Retina (tissue), 1 donor: ENCODE measurements at places on chromosomes 12 and 14.

- no peak for DNase-seq
Measured at GRCh38 chr12:26198742-26199141, 3.4 kb downstream of the SSPN start.

DNA sequence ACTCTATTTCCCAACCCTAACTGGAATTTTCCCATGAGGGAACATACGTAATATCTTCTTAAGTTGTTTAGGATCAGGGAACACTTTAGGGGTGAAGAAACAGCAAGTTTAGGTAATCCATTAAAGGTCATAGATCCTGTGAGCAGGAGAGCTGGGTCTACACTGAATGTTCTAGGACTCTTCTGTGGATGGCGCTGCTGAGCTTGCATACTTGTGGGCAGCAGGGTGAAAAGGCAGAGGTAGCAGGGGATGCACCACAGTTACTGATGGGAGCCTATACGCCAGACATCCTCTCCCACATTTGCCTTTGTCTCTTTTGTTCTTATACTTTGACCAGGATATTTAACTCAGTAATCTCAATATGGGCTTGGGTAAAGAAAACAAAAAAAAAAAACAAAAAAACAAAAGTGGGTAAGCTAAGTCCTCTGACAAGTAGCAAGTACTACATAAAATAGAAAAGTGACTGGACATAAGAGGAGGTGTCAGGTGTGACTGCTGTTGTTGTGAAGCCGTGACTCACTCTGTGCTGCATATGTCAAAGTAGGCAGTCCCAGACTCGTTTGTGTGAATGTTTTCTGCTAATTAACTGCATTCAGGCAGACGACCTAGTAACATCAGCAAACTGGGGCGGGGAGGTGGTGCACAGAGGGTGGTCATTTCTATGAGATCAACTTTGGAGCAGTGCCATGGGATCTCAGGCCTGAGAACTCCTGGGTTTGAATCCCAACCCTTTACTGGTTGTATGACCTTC is 31.6 kb downstream of the NEUROD4 start:
- DNase-seq, result no peak

GRCh38 chr12:130669797-130670196 is 46.3 kb downstream of the RIMBP2 start:
- DNase-seq, result no peak

DNA sequence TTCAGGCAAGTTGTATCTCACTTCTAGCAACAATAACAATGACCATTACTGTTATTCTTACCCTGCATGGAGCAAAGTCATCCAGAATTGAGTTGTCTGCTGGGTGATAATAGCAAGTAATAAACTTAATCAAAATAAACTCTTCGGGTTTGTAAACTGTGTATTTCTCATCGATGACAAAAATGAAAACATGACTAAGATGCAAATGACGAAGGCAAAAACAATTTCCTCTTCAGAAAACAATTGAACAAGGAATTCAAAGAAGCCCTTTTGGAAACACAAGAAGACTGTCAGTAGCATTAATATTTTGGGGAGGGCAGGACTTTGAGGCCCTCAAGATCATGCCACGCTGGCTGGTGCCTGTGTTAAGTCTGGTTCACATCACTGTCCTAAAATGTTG is 232.0 kb downstream of the BTG1 start:
- no peak for DNase-seq

DNA sequence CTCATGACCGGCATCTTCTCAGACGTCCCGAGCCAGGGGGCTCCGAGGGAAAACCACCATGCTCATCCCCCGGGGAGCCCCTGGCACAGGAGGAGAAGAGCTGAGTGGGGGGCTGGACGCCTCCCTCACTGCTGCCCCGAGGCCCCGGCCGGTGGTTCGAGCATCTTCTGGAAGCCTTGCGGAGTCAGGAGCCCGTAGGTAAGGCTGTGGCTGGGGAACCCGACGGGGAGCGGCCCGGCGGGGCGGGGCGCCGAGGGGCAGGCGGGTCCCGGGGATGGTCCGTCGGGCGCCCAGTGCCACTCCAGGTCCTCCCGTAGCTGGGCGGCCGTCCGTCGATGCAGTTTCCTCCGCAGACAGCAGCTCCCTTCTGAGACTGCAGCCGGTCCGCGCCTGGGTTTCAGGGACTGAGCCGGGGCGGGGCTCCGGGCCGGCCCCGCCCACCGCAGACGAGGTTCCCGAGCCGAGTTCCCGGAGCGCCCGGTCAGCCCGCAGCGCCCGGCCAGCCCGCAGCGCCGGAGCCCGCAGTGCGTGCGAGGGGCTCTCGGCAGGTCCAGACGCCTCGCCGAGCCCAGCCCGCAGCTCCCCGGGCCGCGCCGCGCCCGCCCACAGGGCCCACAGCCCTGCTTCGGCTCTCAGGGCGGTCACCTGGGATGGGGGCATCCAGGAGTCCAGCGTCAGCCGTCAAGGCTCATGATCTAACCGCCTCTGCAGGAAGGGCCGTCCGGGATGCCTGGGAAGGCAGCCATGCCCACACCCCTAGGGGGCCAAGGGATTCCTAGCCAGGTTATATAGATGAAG is at the start of gene PGF:
Gene PGF (minus strand): TSS at position 369 of the 798 bp plus-strand sequence. CDS start 355 bp downstream, at position 14.
- peak; percentile 68 for DNase-seq

DNA sequence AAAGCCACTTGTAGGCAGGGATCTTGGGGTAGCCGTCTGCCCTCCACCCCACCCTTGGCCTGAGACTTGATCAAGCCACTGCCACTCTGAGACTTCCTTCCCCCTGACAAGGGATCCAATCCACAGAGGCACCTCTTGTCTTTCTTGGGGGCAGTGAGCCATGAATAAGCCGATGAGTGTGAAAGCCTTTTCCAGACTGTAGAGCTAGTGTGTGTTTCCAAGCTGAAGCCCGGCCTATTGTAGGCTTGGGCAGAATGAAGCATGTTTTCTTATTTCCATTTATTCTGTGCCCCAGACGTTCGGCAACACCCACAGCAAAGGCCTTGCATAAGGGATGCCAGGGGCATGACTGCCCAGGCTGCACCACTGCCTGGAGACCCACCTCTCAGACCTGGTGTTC is 991.6 kb downstream of the BCL11B start:
- DNase-seq, result peak; percentile 55

GRCh38 chr12:93230326-93230720 is 147.4 kb upstream of the NUDT4 start:
- DNase-seq, result no peak

GRCh38 chr12:75954041-75954440 is 77.5 kb downstream of the PHLDA1 start:
- DNase-seq, result no peak

DNA sequence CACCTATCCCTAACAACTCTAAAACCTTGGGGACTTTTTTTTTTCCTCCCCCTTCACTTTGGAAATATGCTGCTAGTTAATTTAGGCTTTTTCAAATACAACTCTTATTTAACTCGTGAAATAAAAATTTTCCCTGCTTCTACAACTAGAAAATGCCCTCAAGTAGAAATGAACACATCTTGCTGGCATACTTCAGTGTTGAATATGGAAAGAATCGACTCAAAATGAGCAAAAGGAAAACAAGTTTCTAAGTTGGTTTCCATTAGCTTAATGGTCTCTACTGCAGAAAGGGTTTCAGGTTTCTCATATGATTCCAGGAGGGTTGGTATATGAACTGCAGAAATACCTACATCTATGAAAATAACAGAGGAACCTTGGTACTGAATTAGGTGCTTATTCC is 118.3 kb upstream of the TMTC1 start:
- no peak for DNase-seq

- no peak for DNase-seq
Measured at GRCh38 chr14:78997811-78998210, 827.6 kb downstream of the NRXN3 start.

GRCh38 chr12:58860788-58861240 is 59.5 kb downstream of the LRIG3 start:
- no peak for DNase-seq

DNA sequence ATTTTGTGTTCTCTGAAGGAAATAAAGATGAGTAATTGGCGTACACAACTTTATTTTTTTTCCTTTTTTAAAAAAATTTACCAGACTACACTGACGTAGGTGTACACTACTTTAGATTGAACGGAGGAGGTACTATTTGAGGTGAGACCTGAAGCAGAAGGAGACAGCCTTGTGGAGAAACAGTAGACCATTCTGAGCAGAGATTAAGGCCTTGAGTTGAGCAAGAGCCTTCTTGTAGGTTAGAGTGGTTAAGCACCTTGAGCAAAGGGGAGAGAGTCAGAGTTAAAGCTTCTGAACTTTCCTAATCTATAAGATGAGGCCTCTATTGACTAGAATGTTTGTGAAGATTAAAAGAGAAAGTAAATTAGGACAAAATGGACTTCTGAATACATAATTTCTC is 2.5 kb downstream of the LEMD3 start:
- DNase-seq, result no peak

- DNase-seq, result no peak
Measured at GRCh38 chr12:120180975-120181374, 13.5 kb downstream of the GCN1 start.

GRCh38 chr14:90523544-90523943 is 126.7 kb downstream of the CALM1 start:
- DNase-seq, result no peak

- no peak for DNase-seq
Measured at GRCh38 chr12:91055976-91056375, 1.8 kb downstream of the KERA start.

GRCh38 chr14:58863661-58864345 is 226.0 kb downstream of the DACT1 start:
- peak; percentile 21 for DNase-seq

DNA sequence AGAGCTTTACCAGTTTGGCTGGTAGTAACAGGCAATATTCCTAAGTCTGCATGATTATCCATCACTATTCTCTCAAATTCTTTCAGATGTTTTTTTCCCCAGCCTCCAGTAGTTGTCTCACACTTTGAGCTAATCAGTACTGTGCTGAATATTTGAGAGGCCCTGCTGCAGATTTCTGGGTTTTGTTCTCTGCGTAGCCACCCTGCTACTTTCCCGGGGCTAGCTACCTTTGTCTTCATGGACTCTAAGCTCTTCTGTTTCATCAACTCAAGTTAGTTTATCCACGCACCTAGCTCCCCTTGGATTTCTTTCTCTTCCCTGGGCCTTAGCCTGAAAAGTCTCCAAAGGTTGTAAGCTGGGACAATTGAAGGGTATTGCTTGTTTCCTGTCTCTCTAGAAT is 73.0 kb downstream of the FUT8 start:
- DNase-seq, result no peak

DNA sequence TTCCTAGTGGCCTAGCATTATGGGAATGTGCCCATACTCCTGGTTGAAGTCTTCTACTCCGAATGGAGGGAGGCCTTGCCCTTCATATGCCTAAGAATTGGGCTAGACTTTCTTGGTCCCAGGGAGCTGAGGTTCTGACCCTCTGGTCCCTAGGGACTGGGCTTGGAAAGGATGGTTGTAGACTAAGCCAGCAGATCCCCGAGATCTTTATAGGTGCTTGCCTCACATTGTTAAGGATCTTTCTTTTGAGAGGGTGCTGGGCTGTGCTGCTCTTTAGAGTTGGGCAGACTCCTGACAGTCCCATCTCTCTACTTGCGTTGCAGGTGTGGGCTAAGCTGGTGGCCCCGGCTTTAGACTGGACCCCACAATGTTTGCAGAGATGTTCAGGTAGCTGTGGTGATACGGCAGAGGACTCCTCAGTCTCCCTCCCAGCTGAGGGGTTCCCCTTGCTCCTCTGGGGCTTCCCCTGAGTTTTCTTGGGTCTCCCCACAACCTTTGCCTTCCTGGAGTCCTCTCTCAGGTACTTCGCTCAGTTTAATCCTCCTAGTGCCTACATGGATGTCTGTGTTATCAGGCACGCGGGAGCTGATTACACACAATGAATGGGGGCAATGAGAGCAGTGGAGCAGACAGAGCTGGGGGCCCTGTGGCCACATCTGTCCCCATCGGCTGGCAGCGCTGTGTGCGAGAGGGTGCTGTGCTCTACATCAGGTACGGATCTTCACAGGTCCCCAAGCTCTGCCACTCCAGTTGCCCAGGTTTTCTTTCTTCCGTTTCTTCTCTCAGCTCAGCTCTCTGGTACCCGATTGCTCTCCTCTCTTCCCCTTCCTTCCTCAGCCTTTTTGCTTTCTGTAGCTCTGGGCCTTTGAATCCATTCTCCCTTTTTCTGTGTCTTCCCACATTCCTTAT is 1.3 kb downstream of the MBD6 start:
- peak; percentile 18 for DNase-seq

GRCh38 chr14:99072956-99073355 is 199.0 kb downstream of the BCL11B start:
- no peak for DNase-seq

DNA sequence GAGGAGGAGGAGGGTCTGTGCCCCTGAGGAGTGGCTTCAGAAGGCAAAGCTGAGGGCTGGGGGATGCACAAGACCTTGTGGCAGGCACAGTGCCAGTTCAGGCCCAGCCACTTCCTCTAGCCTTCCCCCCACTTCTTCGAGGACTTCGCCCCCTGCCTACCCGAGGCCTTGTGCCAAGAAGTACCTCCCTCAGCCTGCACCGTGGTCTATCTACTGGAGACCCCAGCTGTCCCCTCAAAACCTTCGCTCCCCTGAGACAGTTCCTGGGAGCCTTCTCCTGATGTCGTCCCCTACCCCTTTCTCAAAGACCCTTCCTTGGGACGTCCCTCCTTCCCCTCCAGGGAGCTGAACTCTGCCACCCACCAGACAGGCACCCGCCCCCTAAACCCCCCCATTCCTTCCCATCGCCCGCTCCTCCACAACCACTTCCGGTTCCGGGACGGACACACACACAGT is 604 bp downstream of the ZNF384 start:
- no peak for DNase-seq

- DNase-seq, result no peak
Measured at GRCh38 chr14:102538602-102539543, 29.3 kb upstream of the ANKRD9 start.

- no peak for DNase-seq
Measured at GRCh38 chr14:52377940-52378339, 63.8 kb downstream of the PTGER2 start.

DNA sequence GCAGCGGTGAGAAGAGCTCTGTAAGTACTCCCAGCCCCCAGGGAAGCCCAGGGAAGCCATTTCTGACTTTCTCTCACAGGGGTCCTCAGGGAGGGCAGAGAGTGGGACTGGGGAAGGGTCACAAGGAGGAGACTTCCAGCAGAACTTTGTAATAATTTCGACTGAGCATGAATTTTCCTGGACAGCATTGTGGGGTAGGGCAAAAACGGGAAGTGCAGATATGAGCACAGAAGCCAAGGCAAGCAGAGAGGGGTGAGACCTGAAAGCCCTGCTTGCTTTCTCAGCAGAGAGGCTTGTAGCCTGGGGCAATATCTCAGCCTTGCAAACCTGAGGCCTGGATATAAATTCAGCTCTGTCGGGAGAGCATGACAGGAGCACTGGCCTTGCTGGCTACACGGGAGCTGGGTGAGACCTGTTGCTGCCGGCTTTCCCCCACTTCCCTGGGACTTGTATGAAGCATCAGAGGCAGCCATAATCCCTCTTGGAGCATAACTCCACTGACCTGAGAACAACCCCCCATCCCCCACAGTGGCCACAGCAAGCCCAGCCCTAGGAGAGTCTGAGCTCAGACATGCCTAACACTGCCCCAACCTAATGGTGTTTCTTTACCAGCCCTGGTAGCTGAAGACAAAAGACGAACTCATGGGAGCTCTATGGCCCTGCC is 9.8 kb upstream of the IQSEC3 start:
- no peak for DNase-seq

DNA sequence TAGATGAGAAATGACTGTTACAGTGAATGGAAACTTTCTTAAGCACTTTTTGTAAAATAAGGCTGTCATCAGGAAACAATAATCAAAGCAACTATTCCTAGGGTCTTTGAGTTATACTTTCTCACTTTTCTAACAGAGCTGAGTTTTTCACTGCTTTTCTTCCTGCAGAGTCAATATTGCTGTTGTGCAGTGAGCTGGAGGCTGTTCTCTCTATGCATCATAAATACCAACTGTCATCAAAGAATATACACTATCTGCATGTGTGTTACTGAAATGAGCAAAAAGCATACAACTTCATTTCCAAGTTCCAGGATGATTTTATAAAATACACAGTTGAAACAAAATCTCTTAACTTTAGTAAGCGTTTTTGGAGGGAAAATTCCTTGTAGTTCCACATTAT is 110.4 kb upstream of the CPSF6 start:
- DNase-seq, result no peak
